SK-N-DZ (cell line): ENCODE measurements at places on chromosomes 11 and 22.

DNA sequence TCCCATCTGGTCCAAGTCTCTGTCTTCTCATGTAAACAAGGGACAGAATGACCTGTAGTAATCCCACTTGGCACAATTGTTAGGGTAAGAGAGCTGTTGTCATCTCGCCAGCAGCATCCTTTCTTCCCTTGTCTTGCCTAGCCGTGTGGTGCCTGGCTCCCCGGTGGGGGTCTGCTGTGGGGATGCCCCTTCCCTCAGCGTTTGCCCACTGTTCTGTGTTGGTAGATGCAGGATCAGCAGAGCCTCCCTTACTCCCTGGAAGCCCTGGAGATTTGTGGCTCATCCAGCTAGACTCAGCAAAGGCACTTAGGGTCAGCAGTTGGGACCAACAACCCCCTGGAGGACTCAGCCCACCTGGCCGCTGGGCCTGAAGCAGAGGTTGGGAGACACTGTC is 13.0 kb downstream of the ACO2 start:
- DNase-seq, result no peak

DNA sequence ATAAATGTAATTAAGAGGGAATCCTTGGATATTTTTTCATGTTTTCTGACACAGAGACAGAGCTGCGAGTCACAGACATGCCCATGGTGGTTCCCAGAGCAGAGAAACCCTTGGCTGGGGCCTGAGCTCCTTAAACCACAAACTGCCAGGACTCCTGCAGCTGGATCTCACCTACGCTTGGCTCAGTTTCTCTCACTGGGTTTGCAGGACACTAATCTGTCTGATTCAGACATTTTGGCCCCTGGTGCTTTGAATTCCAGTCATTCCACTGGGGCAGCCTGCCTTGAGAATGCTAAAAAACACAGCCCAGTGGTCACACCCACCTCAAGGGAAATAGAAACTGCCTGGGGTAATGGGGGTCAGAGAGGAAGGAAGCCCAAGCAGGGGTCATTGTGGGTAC is 122.6 kb downstream of the CCDC81 start:
- no peak for DNase-seq

GRCh38 chr22:44870021-44870420 is 117.6 kb downstream of the ARHGAP8 start:
- DNase-seq, result no peak

DNA sequence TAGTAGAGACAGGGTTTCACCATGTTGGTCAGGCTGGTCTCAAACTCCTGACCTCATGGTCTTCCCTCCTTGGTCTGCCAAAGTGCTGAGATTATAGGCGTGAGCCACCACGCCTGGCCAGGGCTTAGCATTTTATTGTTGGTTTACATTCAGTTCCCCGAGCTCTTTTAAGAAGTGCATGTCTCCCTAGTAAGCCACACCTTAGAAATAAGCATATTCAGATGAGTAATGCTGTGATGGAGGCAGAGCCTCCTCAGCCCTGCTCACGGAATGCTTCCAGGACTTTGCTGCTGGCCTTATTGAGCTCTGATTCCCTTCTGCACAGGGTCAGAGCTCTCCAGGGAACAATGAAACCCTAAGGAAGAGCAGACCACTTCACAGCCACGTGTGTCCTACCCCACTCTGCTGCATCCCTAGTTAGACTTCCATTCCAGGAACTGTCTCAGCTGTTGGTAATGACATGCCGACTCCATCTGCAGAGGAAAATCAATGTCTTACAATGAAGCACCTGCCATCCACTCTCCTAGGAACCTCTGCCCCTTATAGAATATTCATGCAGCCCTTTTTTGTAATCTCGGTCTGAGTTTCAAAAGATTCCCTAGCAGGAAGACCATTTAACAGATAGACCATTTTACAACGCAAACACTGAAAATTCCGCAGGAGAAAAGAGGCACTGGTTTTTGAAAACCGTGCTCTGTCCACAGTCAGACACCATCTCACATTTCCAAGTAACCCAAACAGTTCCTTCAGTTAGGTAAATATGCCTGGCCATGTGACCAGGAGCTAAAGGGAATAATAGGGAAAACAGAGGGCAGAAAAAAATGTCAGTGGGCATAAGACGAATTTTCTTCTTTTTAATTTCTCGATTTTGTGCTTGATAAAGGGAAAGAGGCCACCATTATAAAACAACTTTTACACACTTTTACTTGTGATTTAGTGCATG is 1.7 kb upstream of the JAM3 start:
- no peak for DNase-seq

GRCh38 chr22:36277482-36278291 is 24.8 kb downstream of the APOL1 start:
- DNase-seq, result peak; percentile 45

GRCh38 chr11:70641369-70641768 is 243.0 kb downstream of the CTTN start:
- no peak for DNase-seq

- DNase-seq, result no peak
Measured at GRCh38 chr11:30045921-30046577, 29.2 kb upstream of the KCNA4 start.

- no peak for DNase-seq
Measured at GRCh38 chr22:27480487-27480886, 321.1 kb downstream of the MN1 start.

GRCh38 chr11:12581923-12582322 is 92.3 kb upstream of the TEAD1 start:
- peak; percentile 25 for DNase-seq

- DNase-seq, result peak; percentile 51
Measured at GRCh38 chr11:126310200-126310991, 6.5 kb downstream of the DCPS start.

GRCh38 chr11:120801801-120802689 is 221.9 kb upstream of the TBCEL start:
- DNase-seq, result peak; percentile 21

GRCh38 chr11:47485107-47485506 is 36.2 kb upstream of the RAPSN start:
- no peak for DNase-seq

DNA sequence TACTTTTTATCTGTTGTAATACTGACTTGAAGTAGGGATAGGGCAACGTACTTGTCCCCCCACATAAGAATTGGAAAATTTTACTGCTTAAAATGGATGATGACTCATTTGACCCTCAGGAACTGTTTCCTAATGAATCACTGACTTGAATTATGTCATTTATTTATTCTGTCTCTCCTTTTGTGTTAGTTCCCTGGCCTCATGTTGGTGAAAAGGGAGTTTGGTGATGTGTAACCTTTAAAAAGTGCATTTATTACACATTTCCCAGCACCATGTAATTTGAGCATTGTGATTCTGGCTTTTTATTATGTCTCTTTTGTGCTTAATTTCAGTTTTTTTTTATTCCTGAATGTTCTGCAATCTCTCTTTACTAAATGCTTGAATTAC is 20.3 kb upstream of the PGM2L1 start:
- DNase-seq, result no peak

DNA sequence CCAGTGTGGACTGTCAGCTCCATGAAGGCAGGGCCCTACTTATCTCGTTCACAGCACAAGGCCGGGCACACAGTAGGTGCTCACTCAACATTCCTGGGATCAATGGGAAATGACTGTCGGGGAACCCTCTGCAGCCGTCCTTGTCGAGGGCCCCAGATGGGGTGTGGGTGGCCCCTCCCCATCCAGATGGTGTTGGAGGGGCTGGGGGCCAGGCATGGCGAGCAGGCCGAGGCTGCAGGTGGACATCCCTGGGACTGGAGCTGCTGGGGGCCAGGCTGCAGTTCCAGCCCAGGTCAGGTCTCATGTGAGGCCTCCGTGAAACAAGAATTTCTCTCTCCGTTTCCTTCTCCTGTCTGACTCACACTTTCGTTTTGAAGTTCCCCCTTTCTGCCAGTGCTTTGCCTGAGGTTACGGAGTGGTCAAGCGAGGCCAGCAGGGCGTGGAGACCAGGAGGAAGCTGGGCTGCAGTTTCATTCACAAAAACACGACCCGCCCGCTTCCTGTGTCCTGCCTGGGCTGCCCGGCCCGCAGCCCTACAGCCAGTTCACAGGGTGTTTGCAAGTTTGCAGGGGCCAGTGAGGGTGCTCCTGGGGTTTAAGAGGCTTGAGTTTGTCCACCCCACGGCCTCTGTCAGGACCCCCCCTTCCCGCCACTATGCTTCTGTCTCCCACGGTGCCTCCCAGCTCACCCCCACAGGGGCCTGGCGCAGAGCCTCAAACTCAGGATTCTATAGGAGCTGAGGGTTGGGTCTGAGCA is 4.5 kb downstream of the MYEOV start:
- DNase-seq, result no peak

DNA sequence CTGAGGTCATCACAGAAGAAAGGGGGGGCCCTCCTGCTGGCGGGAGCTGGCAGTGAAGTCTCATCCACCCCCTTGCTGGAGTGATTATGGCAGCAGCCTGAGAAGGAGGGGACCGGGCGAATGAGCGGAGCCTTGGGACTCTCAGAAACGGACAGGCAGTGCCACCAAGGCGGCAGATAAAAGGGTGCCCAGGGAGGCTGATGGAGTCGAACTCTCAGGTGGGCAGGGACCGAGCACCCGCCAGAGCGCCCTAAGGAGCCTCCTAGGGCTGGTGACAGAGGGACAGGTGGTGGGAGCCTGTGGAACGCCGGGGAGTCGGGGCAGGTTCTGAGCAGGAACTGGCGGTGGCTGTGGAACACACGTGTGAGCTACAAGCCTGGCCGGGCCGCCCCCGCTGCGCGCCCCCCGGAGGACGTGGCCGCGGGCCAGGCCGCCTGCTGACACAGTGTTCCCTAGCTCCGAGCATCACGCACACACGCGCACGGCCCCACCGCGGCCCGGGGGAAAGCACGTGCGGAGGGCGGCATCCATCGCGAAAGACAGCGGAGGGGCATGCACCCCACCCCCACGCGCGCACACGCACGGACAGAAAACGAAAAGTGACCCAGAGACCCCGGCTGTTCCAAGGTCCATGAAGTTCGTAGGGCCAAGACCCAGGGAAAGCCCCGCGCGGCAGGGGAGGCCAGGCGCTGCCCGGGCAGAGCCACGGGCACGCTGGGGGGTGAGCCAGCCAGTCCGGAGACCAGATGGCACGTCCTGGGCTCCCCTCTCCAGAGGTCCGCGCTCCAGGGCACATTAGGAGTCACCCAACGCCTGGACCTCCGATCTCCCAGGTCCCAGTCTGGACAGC is 1.0 kb downstream of the VWCE start:
- DNase-seq, result peak; percentile 55
